ENCODE measurements at places on chromosomes 2 and 18.

- no peak for DNase-seq
Observed at GRCh38 chr2:196234672-196235071, 63.3 kb upstream of the STK17B start.

GRCh38 chr2:165897074-165897473, 56.5 kb downstream of the TTC21B start:
- no peak for DNase-seq

GRCh38 chr2:181907057-181907456, 15.5 kb downstream of the ITPRID2 start:
- no peak for DNase-seq

- DNase-seq: no peak
Observed at GRCh38 chr18:58535340-58536201, 93.3 kb downstream of the ALPK2 start.

- peak; percentile 18 for DNase-seq
Observed at GRCh38 chr2:160647967-160648685, 154.5 kb upstream of the RBMS1 start.

- DNase-seq: no peak
Observed at GRCh38 chr2:97936199-97936598, 59.5 kb downstream of the TMEM131 start.

DNA sequence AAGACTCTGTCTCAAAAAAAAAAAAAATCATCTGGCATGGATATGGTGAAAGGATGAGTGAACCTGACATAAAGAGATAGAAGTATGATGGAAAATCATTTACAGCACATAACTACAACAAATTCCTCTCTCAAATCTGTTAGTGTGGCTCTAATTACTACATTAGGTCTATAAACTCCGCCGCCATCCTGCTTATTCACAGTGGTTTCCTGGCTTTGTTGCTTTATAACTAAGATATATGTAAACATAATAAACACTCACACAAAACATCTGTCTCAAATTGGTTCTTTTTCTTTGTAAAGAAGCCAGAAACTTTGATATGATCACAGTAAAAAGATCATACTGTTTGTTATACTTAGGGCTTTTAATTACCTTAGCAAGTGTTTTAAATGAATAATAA, 412.6 kb upstream of the FAM98A start:
- DNase-seq: no peak

- no peak for DNase-seq
Observed at GRCh38 chr2:1504311-1504750, 91.1 kb downstream of the TPO start.

- DNase-seq: peak; percentile 77
Observed at GRCh38 chr2:72915907-72916742, 1.2 kb upstream of the EMX1 start.

GRCh38 chr2:770776-771175, 93.6 kb upstream of the TMEM18 start:
- no peak for DNase-seq

GRCh38 chr2:64654063-64654811, 524 bp upstream of the SERTAD2 start:
- peak; percentile 49 for DNase-seq

- no peak for DNase-seq
Observed at GRCh38 chr2:45119855-45120254, 110.6 kb upstream of the SIX2 start.

GRCh38 chr2:71220743-71221142, 6.2 kb downstream of the PAIP2B start:
- DNase-seq: no peak

- DNase-seq: peak; percentile 66
Observed at GRCh38 chr2:149038442-149039212, at the start of gene LYPD6B. TSS of gene LYPD6B (plus strand) at chr2:149038699. CDS start at chr2:149130949, 92,250 bp downstream.

GRCh38 chr2:122681626-122682025, 926.2 kb downstream of the TSN start:
- peak; percentile 87 for DNase-seq

DNA sequence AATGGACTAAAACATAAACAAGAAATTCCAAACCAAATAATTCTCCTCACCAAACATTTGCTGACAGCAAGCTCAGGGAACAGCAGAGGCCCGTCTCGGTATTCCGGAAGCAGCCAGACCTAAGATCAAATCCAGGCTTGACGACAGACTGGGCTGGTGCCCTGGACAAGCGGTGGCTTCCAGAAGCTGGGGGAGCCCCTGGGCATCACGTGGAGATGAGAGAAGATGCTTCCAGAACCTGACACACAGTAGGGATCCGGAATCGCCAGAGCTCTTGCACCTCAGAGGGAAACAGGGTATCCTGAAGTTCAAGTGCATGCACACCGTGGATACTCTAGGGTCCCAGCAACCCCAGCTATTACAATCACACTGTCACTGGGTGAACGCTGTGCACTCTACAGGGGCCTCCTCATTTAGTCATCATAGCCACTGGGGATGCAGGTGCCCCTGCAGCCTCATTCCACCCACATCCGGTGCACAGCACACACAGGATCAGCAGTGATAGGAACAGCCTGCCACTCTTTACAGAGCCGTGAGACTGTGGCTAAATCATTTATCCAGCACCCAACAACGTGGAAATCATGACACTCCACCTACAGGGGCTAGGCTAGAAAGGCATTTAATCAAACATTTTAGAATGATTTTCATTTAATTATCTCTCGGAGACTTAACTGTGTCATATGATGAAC, 102.6 kb downstream of the HDAC4 start:
- no peak for DNase-seq

DNA sequence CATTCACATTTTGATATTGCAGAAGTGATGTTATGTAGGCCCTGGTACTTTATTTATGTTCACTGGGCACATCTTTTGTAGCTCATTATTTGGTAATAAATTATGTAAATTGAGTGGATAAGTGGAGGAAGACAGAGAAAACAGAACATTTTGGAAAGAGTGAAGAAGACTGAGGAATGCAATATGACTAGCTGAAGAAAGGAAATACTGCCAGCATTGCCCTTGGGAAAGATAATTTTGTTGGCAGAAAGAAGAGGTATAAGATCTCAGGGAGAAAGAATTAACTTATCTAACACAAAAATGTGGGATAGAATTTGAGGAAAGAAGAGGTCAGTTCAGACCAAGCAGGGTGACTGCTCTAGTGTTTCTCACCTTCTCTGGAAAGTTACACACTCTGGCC, 118.8 kb downstream of the TTC27 start:
- DNase-seq: no peak

All from T47D (cell line).